ENCODE measurements at places on chromosomes 4 and X.

- DNase-seq = no peak
These were observed 140.9 kb downstream of the PAPSS1 start for GRCh38 chr4:107579099-107579498.

DNA sequence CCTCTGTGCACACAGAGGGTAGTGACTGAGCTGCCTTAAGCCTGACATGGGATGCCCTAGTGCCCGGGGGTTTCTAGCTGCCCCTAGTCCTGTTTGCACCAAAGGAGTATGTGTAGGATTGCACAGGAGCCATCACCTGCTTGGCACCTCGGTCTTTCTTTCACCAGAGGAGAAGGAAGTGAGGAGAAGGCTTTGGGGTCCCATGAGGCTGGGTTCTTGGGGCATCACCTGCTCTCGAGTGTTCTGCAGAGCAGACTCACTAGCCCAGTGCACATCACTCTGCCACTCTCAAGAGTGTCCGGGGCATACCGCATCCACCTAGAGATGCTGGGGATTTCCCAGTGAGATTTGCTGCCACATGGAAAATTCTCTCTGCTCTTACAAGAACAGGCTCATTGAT is 40.5 kb upstream of the GPR78 start:
- DNase-seq = no peak

GRCh38 chr4:108821351-108821930 is 58.6 kb upstream of the ETNPPL start:
- no peak for DNase-seq

- DNase-seq = no peak
These were observed 110.7 kb upstream of the IGSF1 start for GRCh38 chrX:131399678-131400428.

DNA sequence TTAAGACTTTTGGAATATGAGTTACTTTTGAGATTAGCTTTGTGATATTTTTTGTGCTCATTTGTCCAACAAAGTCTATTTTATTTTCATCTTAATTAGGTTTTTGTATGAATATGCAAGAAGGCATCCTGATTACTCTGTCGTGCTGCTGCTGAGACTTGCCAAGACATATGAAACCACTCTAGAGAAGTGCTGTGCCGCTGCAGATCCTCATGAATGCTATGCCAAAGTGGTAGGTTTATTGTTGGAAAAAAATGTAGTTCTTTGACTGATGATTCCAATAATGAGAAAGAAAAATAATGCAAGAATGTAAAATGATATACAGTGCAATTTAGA is 10.8 kb downstream of the ALB start:
- DNase-seq = no peak

DNA sequence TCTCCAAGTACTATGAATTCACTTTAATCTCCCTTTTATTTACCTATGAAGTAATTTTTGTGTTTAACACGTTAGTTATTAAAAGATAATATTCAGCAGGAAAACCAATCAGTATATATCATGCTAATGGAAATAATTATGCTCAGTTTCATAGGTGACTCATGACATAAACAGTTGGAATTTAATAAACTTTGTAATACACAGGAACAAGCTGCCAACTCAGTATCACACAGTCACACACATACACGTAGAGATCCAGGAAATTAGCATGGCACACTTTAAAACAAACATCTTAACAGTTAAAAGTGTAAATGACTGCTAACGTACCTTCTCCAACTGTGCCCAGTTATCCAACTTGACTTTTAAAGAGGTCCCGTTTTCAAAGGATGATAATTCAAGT is 2.3 kb downstream of the SPATA4 start:
- DNase-seq = no peak

GRCh38 chrX:153775293-153776119 is 5.3 kb upstream of the SRPK3 start:
- no peak for DNase-seq

DNA sequence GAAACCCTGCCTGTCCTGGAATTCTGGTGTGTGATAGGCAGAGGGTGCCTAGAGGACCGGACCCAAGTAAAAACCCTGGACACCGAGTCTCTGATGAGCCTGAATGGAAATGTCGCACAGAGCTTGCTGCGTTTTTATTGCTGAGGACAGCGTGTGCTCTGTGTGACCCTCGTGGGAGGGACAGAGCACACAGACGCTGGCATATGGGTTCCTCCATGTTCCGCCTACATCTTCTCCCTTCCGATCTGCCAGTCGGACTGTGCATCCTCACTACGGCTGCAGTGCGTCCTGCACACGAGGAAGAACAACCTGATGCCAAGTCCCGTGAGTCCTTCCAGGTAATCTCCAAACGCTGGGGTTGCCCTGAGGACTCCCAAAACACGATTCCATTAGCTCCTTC is 68.3 kb downstream of the AFAP1 start:
- DNase-seq = no peak

GRCh38 chr4:41644288-41644914 is 104.1 kb downstream of the PHOX2B start:
- DNase-seq = no peak

DNA sequence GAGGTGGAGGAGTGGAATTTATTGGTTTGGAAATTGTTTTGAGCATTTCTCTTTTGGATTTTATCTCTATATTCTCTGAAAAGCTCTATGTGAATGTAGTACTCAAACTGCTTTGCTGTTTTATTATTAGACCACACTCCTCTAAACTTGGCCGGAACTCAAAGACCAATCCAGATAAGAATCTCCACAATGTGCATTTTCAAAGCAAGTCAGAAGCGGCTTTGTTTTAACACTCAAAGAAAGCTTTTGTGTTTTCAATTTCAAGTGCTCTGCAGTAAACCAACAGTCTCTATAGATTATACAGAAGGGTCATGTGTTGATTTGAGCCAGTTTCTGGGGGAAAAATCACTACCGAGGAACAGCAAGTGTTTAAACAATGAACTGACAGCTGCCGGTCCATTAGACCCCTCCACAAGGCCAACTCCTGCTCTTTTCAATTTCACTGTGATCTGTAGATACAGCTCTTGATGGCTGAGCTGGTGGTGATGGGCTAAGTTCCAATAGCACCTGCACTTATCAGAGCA is 79.4 kb downstream of the FTHL17 start:
- DNase-seq = no peak

DNA sequence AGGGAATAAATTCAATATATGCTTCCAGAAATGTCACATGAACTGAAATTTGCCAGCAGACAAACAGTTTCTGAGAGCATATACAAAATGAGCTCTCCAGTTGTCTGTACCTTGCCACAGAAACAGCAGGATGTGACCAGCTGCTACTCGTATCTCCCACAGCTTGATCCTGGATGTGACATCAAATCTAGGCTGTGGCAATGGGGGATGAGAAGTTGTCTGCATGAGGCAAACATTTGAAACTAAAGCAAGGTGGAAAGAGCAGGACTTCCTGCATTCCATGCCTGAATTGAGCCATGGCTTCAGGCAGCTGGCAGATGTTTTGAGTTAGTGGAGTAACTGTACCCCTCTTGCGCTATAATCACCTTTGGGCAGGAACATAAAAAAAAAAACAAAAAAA is 1724.0 kb downstream of the RPA4 start:
- no peak for DNase-seq

DNA sequence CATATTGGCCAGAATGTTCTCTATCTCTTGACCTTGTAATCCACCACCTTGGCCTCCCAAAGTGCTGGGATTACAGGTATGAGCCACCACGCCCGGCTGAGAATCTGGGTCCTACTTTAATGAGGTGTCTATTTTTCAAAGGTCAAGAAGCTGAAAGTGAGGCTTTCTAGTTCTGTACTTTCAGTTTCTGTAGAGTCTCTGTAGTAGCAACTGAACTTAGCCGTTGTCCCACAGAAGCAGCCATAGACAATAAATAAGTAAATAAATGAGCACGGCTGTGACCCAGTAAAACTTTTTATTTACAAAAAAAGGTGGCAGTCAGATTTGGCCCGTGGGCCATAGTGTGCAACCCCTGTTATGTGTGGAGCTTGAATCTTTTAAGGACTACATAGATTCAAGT is 92.0 kb downstream of the FNIP2 start:
- no peak for DNase-seq

GRCh38 chr4:137283737-137284136 is 248.6 kb downstream of the PCDH18 start:
- no peak for DNase-seq

DNA sequence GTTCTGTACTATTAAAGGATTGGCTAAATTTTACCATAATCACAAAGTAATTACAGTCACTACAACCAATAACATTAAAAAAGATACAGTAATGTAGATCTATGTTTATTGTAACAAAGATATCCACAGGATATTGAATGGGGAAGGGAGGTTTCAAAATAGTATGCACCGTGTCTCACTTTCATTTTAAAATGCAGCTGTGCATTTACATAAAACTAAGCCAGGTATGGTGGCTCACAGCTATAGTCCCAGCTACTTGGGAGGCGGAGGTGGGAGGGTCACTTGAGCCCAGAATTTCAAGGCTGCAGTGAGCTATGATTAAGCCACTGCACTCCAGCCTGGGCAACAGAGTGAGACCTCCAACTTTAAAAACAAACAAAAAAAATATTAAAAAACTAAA is 8.5 kb downstream of the SRP72 start:
- DNase-seq = no peak

- no peak for DNase-seq
These were observed 30.6 kb downstream of the TBC1D9 start for GRCh38 chr4:140725556-140725955.

DNA sequence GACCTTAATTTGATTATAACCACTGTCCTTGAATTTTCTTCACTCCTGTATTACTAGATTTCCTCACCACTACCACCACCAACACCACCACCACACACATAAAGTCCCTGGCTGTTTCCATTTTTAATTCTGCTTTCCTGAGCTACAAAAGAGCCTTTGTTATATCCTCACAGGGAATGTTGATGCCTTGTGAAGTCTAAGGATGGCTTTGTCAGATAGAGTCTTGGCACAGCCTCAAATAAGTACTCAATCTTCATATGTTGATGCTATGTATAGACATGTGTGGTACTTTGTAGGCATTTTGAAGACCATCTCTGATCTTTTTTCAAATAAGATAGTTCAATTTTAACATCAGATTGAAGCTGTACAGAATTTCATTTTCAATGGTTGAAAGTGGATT is 1016.7 kb upstream of the LCORL start:
- DNase-seq = no peak

DNA sequence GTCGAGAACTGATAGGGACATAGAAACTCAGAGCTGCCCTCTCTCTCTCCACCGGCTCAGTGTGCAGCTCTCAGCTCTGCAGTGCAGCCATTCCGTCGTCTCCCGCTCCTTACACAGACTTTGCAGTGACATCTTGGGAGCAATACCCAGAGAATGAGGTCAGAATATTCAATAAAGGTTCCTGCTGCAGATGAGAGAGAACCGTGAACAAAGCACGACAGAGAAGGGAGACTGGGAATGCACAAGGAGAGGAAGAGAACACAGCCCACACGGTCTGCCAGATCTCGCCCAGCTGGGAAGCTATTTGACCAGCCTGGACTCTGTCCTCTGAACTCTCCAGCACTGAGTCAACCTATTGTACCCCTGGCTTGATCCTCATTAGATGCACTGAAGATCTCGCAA is 118.0 kb upstream of the PPARGC1A start:
- DNase-seq = no peak

GRCh38 chr4:16897991-16898827 is at the start of gene LDB2:
LDB2 (minus strand) TSS chr4:16898645.
- DNase-seq = no peak

GRCh38 chrX:12988797-12989196 is 13.9 kb downstream of the TMSB4X start:
- DNase-seq = no peak

- DNase-seq = no peak
These were observed 384.8 kb downstream of the PPP4R3C start for GRCh38 chrX:27078371-27078770.

DNA sequence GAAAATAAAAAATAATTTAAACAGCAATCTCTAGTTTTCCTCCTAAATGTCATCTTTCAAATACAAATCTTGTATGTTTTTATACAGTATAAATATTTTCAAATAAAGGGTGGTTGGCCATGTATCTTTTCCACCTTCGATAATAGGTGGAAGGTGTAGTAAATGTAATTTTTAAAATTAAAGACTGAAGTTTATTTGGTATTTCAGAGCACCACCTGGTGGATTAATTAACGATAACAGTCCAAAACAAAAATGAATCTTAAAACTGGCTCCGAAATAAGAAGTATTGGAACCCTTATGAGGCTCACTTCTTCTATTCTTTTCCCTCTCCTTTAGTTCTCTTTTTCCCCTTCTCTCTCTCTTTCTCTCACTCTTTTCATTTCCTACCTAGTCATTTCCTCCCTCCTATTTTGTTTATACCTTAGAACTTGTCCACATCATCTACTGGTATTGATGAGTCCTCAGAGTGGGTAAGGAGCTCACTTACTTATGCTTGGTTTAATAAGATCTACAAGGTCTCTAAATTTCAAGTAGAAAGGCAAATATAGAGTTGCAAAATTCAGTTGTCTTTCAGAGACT is 82.9 kb upstream of the EXOC1L start:
- no peak for DNase-seq

GRCh38 chr4:153788051-153788412 is 851 bp downstream of the SFRP2 start:
- DNase-seq = no peak

DNA sequence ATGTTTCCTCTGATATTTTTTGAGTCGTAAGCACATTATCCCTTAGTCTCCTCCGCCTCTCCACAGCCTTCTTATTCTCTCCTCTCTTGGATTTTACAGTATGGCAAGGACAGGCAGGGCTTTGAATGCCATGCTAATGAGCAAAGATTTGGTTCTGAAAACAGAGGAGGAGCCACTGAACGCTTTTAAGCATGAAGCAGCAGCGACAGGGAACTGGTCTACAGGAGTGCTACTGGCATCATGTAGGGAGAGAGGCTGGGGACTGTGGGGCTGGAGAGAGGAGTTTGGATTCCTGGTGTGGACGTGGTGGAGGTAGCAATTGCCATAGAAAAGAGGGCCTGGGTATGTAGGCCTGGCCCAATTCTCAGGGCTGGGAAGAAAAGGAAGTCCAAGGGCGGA is 4.6 kb upstream of the CD99L2 start:
- no peak for DNase-seq

- DNase-seq = no peak
These were observed 26.0 kb downstream of the ATP8A1 start for GRCh38 chr4:42630908-42631307.

Data from CD4-positive, alpha-beta T cell treated with Interferon gamma for 1 hour (primary cell).